ENCODE measurements at places on chromosomes 1 and 21. TPM values are rescaled to one million over a fixed set of nuclear protein-coding genes. Genes with fewer than 3 reads are reported as not detected.

The PLA2G2F gene
- not detected for total RNA-seq

The TRAPPC3 gene
- 45.7 TPM for total RNA-seq

The FOXD2 gene
- 0.26 TPM for total RNA-seq

DNA sequence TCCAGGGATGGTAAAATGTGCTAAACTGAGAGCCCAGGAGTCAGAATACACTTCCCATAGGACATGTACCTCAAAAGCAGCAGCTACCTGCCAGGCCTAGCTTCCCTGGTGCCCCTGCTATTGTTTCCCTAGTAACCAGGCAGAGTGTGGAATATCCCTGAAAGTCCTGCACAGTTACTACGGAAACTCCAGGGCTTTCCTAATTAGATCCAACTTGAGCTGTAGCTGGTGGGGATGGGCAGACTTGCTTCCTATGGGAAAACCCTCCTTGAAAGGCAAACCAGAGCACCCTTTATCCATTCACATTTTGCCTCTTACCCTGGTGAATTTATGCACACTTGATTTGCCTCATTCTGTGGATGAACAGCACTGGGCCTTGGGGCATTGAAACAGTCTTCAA is 559.9 kb upstream of the PBX1 start:
- DNase-seq = no peak

- no peak for DNase-seq
Measured at GRCh38 chr21:45509566-45510465, 32.4 kb downstream of the SLC19A1 start.

All from body of pancreas (tissue), 4 donors.